EH (cell line): ENCODE measurements at places on chromosomes 2 and 18.

- no peak for DNase-seq
Measured at GRCh38 chr2:147777394-147777793, 67.4 kb upstream of the ACVR2A start.

DNA sequence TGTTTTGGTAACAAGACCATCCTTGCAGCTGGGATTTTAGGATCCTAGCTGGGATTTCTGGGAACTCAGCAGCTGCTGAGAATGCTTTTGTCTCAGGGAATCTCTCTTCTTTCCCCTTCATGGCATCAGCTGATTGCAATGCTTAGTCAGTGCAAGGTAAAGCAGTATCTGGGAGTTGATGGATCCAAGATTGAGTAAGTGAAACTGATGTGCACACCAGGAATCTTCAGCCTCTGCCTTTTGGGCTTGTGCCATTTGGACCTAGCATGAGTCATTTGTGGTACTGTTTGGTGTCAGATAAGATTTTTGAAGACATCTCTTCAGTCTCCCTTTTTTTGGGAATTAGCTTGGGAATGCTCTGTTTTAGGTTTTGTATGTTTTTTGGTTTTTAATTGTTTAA lies 363.3 kb upstream of the TFPI start:
- DNase-seq: peak; percentile 51

GRCh38 chr2:236319036-236319435 lies 54.8 kb upstream of the ASB18 start:
- no peak for DNase-seq

DNA sequence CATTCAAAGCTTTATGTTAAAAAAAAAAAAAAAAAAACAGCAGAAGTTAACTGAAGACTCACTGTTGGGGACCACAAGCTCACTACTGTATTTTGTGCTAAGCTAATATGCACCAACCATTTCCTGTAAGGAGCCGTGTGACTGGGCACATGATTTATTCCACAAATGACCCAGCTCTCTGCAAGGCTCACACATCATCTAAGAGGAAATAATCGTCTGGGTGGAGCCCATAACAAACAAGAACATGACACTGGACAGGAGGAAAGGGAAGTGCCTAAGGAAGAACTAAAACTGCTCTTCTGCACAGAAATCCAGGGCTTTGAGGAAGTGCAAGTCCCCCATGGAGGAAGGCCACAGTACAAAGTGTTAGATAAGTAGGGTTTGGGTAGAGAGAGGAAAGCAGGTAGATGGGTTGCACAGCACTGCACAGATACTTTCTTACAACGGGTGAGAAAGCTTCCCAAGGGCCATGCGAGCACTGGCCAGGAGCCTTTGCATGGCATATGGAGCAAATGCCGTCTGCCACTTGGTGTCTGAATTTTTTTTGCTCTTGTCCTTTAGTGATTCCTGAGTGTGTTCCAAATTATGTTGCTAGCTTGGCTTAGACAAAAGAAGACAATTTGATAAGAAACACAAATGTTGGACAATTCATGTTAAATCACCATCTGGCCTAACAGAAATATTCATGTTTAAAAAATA lies 24.4 kb downstream of the NFE2L2 start:
- peak; percentile 78 for DNase-seq

- peak; percentile 38 for DNase-seq
Measured at GRCh38 chr2:66515743-66516142, 80.8 kb downstream of the MEIS1 start.

GRCh38 chr2:74873678-74874640 lies 40.0 kb downstream of the HK2 start:
- no peak for DNase-seq

GRCh38 chr18:68402784-68403183 lies 312.1 kb downstream of the TMX3 start:
- no peak for DNase-seq

GRCh38 chr18:48962252-48962993 lies 11.7 kb upstream of the SMAD7 start:
- no peak for DNase-seq

- DNase-seq: no peak
Measured at GRCh38 chr2:54602736-54603322, 120.6 kb upstream of the EML6 start.

- no peak for DNase-seq
Measured at GRCh38 chr2:24918326-24919036, 1.6 kb downstream of the ADCY3 start.

DNA sequence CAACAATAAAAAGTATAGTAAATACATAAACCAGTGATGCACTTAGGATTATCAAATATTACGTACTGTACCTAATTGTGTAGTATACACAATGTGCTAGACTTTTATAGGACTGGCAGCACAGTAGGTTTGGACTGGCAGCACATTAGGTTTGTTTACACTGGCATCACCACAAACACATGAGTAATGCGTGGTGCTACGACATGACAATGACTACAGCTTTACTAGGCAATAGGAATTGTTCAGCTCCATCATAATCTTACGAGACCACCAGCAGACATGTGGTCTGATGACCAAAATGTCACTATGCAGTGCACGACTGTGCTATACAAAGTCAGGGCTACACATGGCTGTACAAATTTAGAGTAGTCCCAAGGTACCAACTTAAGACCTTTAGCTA lies 2.3 kb downstream of the MBOAT2 start:
- peak; percentile 53 for DNase-seq

GRCh38 chr18:48937869-48938750 lies 12.7 kb downstream of the SMAD7 start:
- no peak for DNase-seq

- peak; percentile 95 for DNase-seq
Measured at GRCh38 chr2:152445791-152446201, 110.8 kb downstream of the FMNL2 start.

GRCh38 chr18:6625481-6625880 lies 104.0 kb upstream of the ARHGAP28 start:
- no peak for DNase-seq

DNA sequence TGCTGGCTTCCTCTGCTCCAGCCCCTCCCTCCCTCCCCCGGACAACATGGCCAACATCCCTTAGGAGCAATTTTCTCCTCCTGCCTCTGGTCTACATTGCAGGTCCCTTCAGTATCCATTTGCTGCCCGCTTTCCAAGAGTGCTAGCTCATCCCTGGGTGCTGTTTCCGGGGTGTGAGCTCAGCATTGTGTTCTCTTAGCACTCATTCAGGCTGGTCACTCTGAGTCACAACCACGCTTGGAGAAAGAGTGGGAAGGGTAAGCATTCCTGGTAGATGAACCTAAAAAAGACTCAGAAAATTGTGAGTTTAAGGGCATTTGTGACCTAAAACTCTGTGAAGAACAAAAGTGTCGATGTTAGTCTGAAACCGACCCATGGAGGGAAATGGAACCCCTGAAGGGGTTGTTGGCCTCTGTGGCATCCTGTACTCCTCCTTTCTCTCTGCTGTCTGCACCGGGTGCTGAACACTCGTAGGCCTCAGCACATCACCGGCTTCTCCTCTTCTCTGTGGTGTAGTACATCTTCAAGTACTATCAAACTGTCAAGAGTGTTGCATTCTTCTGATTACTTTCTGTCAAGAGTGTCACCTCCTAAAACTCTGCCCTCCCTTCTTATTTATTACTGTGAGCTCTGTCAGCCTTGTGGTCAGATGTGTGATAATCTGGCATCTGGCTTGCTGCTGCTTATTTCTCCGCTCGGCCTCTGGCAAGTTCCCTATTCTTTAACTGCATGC lies 73.0 kb downstream of the CTNNA2 start:
- DNase-seq: peak; percentile 15

DNA sequence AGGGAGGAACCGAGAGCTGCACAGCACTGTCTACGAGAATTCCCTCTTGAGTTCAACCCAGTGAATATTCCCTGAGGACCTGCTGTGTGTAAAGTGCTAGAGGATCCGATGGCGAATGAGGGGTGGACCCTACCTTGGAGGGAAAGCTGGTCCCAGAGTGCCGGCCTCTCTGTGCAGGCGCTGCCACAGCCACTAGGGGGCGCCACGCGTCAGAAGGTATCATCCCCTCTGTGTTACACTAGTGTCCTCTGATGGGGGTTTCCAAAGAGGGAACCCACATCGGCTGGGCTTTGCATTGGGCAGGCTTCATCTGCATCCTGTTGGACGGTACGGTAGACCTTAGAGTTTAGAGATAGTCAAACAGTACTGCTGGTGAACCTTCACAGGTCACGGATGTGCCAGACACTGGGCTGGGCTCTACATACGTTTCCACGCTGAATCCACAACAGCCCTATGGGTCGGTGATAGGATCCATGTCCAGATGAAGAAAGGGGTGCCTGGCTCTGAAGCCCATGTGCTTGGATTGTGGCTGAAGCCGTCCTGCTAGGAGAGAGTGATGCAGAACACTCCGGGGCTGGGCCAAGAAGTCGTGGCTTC lies 39.0 kb downstream of the COA5 start:
- peak; percentile 6 for DNase-seq

DNA sequence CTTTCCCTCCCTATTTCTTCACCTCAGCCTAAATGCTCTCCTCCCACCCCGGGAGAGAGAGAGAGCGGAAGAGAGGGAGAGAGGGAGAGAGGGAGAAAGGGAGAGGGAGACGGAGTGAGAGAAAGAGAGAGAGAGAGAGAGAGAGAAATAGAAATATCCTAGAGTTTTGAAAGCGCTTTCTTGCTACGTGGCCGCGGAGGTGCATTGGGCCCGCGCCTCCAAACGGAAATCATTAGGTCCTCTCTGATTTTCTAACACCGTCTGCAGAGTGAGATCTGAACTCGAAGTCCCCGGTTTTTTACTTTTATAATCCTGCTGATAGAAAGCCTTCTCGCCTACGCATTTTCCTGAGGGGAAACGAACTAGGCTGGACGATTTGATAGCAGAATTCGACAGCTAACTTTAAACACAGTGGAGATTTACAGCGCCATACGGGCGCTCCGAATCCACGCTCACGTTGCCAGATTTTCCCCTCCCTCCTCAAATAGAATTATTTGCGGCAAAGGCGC lies 903 bp upstream of the EVX2 start:
- no peak for DNase-seq

- peak; percentile 96 for DNase-seq
Measured at GRCh38 chr2:11406958-11407381, 59.0 kb downstream of the E2F6 start.

GRCh38 chr18:22961156-22961555 lies 28.0 kb downstream of the RBBP8 start:
- no peak for DNase-seq

DNA sequence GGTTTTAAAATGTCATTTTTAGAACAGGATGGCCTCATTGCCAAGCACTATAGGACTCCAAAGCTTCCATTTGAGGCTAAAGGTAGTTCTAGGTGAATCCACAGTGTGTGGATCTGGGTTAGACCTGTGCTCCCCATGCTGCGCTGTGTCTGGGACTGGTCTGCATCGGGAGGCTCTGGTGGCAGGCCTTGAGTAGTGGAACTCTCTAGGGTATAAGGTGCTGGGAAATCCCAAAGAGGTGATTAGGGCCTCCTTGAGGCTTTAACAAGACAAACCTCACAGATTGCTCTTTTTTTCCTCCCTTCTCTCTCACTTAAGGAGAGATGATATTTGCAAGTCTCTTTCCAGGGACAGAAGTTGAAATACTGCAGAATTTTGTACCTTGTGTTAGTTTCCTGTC lies 9.3 kb downstream of the SEC11C start:
- DNase-seq: no peak

- no peak for DNase-seq
Measured at GRCh38 chr2:25358836-25359235, 17.1 kb upstream of the DNMT3A start.

DNA sequence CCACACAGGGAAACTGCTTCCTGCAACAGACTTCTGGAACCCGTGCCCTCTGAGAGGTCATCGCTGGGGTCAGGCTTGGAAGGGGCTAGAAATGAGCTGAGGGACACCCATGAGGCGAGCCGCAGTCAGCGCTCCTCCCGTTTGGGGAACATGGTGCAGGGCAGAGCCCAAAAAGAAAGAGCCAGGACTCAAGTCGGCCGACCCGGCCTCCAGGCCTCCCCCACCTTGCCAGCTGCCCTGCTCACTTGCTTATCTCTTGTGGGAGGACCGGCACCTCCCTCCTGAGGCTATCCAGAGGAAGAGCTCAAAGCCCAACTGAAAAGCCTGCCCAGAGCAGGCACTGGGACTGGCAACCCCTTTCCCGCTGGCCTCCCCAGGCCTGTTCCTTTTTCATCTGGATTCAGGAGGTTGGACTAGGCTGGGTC lies 43.6 kb downstream of the SCTR start:
- no peak for DNase-seq

- no peak for DNase-seq
Measured at GRCh38 chr2:76826691-76827090, 695.5 kb downstream of the LRRTM4 start.

DNA sequence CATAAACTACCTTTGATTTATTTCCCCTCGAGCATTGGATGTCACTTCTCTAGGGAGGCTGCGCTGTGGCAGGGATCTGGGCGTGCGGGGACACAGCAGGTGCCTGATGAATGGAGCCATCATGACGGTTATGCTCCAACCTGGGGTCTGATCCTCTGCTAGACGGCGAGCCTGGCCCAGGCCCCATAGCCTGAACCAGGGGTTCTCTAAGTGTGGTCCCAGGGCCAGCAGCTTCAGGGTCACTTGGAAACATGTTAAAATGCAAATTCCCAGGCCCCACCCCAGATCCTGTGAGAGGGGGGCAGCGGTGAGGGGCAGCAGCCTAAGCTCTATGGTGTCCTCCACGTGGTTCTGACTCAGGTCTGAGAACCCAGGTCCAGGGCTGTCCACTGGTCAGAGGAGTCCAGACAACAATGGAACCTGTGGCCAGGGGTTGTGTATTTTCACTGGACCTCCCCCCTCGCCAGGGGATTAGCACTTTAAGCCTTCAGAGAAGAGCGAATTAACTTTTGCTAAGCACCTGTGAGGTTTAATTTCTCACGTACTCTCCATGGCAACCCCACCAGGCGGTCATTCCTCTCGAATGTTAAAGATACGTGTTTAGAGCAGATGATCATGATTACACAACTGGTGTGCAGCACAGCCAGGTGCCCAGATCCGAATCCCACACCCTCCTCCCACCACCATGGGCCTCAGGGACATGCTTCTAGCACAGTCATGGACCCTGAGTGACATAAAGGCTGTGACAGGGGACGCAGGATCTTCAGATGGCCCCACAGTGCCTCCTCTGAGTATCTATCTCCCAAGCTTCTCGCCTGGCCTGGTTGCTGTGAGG lies 1.6 kb upstream of the ARHGEF4 start:
- no peak for DNase-seq

GRCh38 chr2:84768840-84769239 lies 112.0 kb downstream of the TRABD2A start:
- DNase-seq: no peak
